Urinary bladder (tissue), 4 donors: ENCODE measurements at places on chromosomes 5 and 9. TPM values are rescaled to one million over a fixed set of nuclear protein-coding genes. Genes with fewer than 3 reads are reported as not detected.

DNA sequence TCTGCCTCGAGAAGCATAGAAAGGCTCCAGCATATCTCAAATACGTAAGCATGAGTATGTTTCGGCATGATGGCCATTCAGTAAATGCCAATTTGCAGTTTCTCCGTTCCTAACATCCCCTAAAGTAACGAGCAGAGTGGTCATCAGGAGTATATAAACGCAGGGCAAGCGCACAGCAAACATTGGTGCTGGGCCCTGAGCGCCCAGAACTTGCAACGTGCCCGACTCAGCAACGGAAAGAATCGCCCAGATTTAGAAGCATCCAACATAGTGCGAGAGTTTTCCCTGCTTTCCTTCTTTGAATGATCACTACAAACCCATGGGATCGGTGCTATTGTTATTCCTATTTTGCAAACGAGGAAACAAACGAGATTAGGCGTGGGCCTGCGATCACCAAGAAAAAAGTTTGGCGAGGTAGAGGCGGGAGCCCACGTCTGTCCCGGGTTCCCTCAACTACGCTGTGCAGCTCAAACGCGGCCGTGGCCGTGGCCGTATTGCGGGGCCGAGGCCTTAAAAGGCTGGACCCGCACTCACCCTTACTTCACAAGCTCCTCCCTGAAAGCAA is 505 bp downstream of the RPS14 start:
- DNase-seq, result no peak

GRCh38 chr9:129164246-129164930 is 13.7 kb downstream of the IER5L start:
- no peak for DNase-seq

DNA sequence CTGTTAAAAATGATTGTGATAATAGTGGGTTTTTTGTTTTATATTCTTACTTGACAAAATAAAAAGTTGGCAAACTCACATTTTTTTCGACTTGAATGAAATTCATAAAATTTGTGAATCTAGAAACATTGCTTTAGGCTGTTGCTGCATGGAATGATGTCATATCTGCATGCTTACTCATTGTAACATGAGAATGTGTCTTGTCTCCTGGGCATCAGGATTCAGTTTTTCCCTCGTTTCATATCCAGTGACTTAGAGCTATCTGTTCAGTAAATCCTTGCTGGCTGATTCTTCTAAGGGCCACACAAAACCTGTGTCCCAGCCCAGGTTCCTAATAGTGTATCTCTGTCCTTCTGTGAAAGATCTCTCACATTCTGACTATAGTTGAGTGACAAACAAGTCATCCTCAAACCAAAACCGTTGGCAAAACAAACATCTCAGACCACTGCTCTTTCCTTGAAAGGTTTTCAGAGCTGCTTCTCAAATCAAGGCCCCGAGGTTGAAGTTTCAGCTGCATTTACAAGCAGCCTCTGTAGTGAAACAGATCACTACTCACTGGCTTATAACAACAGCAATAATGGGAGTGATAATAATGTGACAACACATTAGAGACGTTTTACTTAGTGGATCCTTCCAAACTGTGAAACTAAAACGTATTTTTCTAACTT is 95.0 kb downstream of the NPR3 start:
- DNase-seq, result no peak

GRCh38 chr9:3906437-3907213 is 380.8 kb upstream of the RFX3 start:
- DNase-seq, result no peak

The KIF12 gene
- total RNA-seq, result 0.42 TPM

DNA sequence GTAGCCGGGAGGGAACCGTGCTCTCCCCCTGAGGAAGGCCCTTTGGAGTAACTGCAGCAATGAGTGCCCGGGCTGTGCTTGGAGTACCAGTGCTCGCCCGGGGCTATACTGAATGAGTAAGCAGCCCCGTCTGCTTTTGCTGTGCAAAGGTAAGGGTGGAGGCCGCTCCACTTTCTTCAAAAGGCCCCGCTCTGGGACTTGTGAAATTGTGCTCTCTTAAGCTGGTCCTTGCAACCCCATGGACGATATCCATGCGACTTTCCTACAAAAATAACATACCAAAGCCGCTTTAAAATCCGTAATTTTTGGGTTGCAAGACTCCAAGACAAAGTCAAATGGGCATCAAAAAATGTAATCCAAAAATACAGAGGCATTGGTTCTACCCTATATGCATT is 578 bp upstream of the TNFAIP8 start:
- DNase-seq, result no peak

DNA sequence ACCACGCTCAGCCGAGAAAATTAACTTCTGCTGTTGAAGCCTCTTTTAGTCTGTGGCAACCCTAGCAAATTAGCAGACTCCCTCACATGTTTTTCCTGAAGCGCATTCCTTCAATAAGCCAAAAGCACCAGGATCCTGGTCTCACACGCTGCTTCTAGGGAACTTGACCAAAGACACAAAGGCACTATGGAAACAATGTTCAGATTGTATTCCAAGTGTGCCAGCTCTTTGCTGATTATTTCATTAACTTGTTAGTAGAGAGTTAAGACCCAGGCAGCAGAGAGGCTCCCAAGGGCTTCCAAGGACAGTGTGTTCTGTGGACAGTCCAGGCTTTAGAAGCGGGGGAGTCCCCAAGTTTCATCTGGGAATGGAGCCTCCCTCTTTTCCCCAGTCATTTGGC is 94.4 kb upstream of the BASP1 start:
- no peak for DNase-seq

- DNase-seq, result no peak
Measured at GRCh38 chr5:14101922-14102321, 41.2 kb upstream of the TRIO start.

- no peak for DNase-seq
Measured at GRCh38 chr5:147803926-147804325, 21.4 kb upstream of the JAKMIP2 start.

The RABL6 gene
- total RNA-seq, result 29.1 TPM

The FOXD1 gene
- 0.58 TPM for total RNA-seq

The EDIL3 gene
- total RNA-seq, result 45.5 TPM

The PCDHB15 gene
- total RNA-seq, result 7.8 TPM

DNA sequence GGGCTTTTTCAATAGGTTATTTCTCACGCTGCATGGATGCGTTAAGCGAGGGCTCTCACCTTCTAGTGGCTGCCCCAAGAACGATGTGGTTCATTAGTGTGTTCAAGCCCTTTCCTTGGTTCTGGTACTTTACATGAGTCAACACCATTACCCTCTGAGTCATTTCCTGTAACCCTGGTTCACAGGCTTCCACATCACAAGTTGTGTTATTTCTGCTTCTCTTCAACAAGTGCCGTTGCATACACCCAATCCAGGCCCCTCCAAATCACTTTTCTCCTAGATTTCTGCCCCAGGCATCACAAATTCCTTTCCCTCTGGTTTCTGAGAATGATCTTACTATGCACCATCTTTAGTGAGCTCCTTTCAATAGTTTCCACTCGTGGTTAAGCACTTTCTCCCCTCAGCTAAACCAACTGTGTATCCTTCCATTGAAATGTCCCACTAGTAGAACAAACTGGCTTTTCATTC is 69.5 kb upstream of the RAD23B start:
- DNase-seq, result no peak

- DNase-seq, result no peak
Measured at GRCh38 chr5:179870403-179870903, 11.8 kb upstream of the MRNIP start.

DNA sequence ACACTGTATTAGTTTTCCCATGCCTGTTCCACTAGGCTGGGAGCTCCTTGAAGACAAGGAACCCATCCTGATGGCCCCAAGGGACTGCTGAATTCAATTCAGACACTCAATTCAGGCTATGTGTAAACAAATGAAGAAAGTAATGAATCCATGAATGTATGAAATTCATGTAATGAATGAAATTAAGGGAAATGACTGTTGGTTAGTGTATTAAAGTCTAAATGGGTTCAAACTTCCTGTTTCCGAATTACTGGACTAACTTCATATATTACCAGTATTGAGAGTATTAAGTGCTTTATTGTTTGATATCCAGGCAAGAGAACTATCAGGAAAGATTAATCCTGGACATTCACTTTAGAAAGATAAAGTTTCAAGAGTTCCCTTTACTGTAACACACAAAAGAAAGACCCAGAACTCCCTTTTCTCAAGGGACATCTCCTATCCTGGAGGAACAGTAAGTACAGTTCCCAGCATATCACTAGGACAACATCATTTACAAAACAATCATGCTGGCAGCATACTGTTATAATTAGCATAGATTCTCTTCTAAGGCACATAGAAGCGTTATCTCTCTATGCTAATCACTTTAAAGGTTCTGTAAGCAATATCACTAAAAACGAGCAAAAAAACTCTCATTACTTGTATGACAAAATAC is 28.5 kb upstream of the IFNK start:
- DNase-seq, result no peak

DNA sequence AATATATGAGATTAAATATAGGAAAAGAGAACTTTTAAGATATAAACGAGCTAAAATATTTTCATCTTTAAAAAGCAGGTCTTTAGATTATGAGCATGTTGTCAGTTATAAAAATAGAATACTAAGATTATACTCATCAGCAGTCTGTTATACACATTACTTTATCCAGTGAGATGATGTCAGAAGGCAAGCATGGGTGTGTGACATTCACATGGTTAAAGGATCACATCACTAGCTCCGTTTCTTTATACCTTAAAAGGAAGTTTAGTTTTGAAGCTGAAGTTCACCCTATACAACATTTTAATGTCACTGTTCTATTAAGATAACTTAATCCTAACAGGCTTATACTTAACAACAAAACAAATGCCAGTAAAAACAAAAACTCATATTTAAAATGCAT is 59.6 kb downstream of the RICTOR start:
- no peak for DNase-seq

The PCDHA13 gene
- 0.74 TPM for total RNA-seq

DNA sequence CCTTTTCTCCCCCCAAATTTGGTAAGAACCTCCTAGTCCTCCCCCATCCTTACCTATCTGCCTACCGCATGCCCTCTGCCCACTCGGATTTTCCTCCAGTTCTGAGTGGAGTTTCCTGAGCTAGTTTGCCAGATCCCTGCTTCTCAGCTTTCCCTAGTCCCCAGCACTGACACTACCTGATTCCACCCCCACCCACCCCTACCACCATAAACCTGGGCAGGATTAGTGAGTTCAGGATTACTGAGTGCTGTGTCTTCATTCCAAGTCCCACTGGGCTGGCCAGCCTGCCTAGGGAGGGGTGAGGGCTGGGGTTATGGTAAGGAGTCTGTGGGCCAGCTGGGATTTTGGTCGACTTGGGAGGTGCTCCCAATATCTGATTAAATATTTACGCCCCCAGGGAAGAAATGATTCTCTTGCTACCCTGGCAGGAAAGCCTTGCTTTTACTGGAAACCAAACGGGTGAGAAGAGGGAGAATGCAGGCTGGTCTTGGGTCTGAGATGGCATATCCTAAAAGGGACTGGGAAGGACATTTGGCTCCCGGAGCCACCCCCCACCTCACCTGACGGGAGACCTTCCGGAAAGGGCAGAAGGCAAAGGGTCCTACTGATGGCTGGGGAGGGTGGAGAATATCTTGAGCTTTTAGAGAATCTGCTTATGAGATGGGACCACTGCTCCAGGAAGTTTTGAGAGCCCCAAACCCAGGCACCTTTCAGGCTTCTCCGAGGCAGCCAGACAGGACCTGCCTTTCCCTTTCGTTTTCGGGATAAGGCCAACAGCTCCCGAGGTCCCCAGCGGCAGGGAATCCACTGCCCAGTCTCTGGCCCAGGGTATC is 3.7 kb downstream of the PITX1 start:
- DNase-seq, result no peak

The PHAX gene
- 47.1 TPM for total RNA-seq

DNA sequence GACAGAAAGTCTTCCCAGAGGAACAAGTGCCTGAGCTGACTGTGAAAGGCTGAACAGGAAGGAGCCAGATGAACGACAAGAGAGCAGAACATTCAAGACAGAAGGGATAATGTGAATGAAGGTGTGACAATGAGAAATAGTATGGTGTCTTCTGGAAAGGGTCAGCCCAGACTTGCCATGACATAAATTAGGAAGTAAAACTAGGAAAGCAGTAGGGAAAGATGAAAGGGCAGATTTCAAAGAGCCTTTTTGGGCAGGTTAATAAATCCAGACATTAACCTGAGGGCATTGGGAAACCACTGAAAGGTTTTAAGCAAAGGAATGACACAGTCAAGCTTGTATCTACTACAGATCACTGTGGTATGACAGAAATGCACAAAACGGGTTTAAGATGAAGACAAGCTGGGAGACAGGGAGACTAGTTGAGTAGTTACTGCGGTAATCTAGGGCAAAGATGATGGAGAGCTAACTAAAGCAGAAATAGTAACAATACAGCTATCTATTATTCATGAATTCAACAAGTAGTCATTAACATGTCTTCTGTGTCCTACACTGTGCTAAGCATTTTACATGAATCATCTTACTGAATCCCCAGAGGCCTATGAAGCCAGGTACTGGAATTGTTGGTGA is 580.9 kb upstream of the WWC1 start:
- no peak for DNase-seq

The LRRC26 gene
- not detected for total RNA-seq

The C5orf58 gene
- total RNA-seq, result not detected

DNA sequence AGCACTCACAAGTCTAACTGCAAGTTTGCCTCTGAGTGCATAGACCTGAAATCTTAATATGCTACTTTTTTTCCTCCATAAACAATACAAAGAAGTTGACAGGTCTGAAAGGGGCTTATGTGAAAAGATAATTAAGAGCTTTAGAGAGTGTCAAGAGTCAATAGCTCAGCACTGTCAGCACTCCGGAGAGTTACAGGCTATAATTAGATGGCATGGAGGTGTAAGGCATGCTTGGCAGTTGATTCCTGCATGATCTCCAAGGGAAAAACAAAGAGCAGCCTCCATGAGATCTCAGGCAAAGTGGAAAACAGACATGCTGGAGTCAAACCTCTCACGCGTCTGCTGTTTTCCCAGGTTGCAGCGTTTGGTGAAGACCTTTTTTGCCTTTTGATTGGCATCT is 468.7 kb downstream of the TLE4 start:
- no peak for DNase-seq

- no peak for DNase-seq
Measured at GRCh38 chr5:133110709-133111108, 58.9 kb downstream of the HSPA4 start.

The TLE1 gene
- 52.7 TPM for total RNA-seq

The DUSP1 gene
- 76.4 TPM for total RNA-seq
